ENCODE measurements at places on chromosomes 11 and 22.

DNA sequence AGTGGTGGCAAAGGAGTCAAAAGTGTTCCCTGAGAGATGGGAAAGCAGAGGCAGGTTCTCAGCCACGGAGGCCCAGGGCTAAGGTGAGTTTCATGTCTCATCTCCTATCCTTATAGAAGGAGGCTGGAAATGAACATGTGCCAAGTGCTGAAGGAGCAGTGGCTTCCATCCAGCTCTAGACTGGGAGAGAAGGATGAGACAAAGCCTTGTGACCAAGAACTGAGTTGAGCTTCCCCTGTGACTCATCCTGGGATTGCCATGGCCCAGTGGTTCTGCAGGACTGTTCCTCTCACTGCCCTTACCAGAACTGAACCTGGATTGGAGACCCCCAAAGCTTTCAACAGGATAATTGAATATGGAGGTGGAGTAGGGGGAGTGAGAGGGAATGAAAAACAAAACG is 16.7 kb upstream of the OR9Q1 start:
- H3K27me3 ChIP-seq = peaks cover 26% of the 10 kb centered on the region
- H3K36me3 ChIP-seq = no peaks in the 10 kb centered on the region
- no peaks in the 10 kb centered on the region for H3K4me1 ChIP-seq
- H3K4me3 ChIP-seq = no peak overlapping the region
- H3K27ac ChIP-seq = no peak overlapping the region

DNA sequence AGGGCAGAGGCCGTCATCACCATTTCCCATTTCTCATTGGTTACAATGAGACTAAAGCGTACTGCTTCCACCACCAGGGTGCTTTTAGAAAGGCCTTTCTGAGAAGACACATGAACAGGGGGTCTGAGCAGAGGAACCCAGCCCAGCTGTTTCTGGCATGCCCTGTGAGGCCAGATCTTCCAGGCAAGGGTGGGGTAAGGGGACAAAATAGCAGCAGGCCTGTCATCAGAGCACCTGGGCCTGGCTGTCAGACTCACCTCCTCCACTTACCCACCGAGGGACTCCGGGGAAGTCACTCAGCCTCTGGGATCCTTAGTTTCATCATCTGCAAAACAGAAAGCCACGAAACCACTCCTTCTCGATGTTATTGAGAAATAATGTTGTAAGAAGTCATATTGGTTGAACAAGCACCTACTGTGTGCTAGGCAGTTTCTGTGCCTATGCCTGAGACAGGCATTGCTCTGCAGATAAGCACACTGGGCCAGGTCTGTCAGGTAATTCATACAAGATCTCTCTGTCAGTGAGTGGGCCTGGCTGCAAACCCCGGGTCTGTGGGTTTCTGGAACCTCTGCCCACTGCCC is 8.8 kb upstream of the WNT11 start:
- no peak overlapping the region for H3K27ac ChIP-seq
- no peak overlapping the region for H3K4me3 ChIP-seq
- DNase-seq = no peak
- H3K36me3 ChIP-seq = no peaks in the 10 kb centered on the region

GRCh38 chr11:59544869-59545178 is 33.5 kb downstream of the OR4D9 start:
- no peaks in the 10 kb centered on the region for H3K27me3 ChIP-seq
- no peak for DNase-seq
- no peak overlapping the region for H3K4me3 ChIP-seq
- no peaks in the 10 kb centered on the region for H3K36me3 ChIP-seq
- no peak overlapping the region for H3K27ac ChIP-seq
- H3K4me1 ChIP-seq = peaks cover 4% of the 10 kb centered on the region

GRCh38 chr11:121437018-121437685 is 15.0 kb upstream of the SORL1 start:
- H3K27me3 ChIP-seq = no peaks in the 10 kb centered on the region
- no peak for DNase-seq
- H3K4me3 ChIP-seq = no peak overlapping the region
- H3K27ac ChIP-seq = no peak overlapping the region
- peaks cover 17% of the 10 kb centered on the region for H3K4me1 ChIP-seq

DNA sequence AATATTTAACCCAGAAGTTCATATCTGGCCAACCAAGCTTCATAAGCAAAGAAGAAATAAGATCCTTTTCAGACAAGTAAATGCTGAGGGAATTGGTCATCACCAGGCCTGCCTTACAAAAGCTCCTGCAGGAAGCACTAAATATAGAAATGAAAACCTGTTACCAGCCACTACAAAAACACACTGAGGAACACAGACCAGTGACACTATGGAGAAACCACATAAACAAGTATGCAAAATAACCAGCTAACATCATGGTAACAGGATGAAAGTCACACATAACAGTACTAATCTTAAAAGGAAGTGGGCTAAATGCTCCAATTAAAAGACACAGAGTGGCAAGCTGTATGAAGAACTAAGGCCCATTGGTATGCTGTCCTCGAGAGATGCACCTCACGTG is 311.4 kb downstream of the DYNC2H1 start:
- no peaks in the 10 kb centered on the region for H3K27me3 ChIP-seq
- no peak overlapping the region for H3K27ac ChIP-seq
- H3K36me3 ChIP-seq = no peaks in the 10 kb centered on the region
- DNase-seq = no peak
- no peaks in the 10 kb centered on the region for H3K4me1 ChIP-seq
- no peak overlapping the region for H3K4me3 ChIP-seq

- H3K27me3 ChIP-seq = peaks cover 19% of the 10 kb centered on the region
- DNase-seq = no peak
- no peak overlapping the region for H3K27ac ChIP-seq
- no peaks in the 10 kb centered on the region for H3K36me3 ChIP-seq
- no peak overlapping the region for H3K4me3 ChIP-seq
- no peaks in the 10 kb centered on the region for H3K4me1 ChIP-seq
These were observed 309.7 kb upstream of the PLET1 start for GRCh38 chr11:112570333-112570732.

- no peak overlapping the region for H3K4me3 ChIP-seq
- peaks cover 32% of the 10 kb centered on the region for H3K27me3 ChIP-seq
These were observed 17.5 kb downstream of the NECTIN1 start for GRCh38 chr11:119711476-119711875.

DNA sequence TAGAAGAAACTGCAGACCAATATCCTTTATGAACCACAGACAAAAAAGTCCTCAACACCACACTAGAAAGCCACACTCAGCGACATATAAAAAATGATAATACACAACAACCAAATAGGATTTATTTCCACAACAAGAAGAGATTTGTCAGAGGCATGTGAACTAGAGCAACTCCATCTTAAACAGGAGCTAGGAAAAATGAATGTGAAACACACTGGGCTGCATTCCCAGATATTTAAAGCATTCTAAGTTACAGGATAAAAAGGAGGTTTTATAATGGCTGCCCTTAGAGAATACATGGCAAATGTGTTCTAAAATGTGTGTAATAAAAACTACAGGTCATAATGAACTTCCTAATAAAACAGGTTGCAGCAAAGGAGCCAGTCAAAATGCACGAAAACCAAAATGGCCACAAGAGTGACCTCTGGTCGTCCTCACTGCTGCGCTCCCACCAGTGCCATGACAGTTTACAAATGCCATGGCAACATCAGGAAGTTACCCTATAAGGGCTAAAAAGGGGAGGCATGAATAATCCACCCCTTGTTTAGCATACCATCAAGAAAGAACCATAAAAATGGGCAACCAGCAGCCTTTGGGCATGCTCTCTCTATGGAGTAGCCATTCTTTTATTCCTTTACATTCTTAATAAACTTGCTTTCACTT is 21.8 kb downstream of the XKR3 start:
- no peak overlapping the region for H3K27ac ChIP-seq
- no peaks in the 10 kb centered on the region for H3K36me3 ChIP-seq
- no peaks in the 10 kb centered on the region for H3K27me3 ChIP-seq
- no peak for DNase-seq

DNA sequence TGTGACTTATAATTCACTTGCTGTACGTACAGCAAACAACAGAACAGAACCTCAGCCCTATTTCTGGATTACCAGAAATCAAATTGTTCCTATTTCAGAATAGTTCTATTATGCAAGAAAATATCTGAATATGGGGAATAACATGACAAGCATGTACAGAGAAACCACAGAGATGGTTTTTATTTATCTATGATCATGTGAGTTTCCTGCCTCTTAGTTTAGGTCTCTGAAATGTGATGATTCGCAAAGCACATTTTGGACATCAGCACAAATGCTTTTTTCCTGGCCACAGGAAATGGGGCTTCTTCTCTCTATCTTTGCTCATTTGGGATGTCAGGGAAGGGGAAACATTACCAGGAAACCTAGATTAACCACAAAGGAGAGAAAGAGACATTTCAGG is 266.7 kb upstream of the CTSC start:
- no peaks in the 10 kb centered on the region for H3K27me3 ChIP-seq
- no peak overlapping the region for H3K4me3 ChIP-seq
- H3K36me3 ChIP-seq = no peaks in the 10 kb centered on the region
- DNase-seq = no peak
- H3K27ac ChIP-seq = no peak overlapping the region

- H3K27me3 ChIP-seq = no peaks in the 10 kb centered on the region
- H3K4me3 ChIP-seq = no peak overlapping the region
- no peaks in the 10 kb centered on the region for H3K36me3 ChIP-seq
- peak; percentile 67 for DNase-seq
These were observed 1.1 kb upstream of the CD6 start for GRCh38 chr11:60970369-60970774.

DNA sequence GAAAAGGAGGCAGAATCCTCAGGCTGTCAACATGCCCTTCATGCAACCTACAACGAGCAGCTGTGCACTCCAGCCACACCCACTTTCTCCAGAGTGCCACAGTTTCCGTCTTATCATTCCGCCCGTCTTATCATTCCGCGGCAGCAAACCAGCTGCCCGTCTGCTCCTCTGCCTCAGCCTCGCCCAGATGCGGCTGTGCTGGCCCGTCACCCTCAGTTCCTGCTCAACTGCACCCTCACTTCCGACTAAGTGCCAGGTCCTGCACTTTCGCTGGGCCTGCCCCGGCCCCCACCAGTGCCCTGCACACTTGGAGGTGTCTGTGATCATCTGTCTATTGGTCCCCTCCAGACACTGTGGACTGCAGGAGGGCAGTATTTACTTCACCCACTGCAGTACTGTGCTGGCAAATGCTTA is 43.7 kb downstream of the MICAL3 start:
- no peaks in the 10 kb centered on the region for H3K36me3 ChIP-seq
- peak overlapping the region; percentile 96 for H3K27ac ChIP-seq
- H3K27me3 ChIP-seq = no peaks in the 10 kb centered on the region

GRCh38 chr11:19525276-19525675 is 187.4 kb upstream of the NAV2 start:
- peaks cover 2% of the 10 kb centered on the region for H3K4me1 ChIP-seq
- H3K4me3 ChIP-seq = no peak overlapping the region
- DNase-seq = no peak

DNA sequence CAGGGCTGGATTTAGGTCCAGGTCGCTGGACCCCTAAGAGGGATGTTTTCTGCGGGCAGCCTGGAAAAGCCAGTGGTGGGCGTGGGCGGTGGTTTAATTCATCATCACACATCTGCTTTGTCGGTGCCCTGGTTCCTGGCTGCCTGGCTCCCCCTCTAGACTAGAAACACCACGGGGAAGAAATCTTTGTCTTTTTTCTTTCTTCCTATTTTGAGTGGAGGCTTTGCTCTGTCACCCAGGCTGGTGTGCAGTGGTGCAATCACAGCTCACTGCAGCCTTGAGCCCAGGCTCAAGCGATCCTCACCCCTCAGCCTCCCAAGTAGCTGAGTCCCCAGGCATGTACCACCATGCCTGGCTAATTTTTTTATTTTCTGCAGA is 86.6 kb upstream of the LINC01488 start:
- H3K4me3 ChIP-seq = no peak overlapping the region
- no peaks in the 10 kb centered on the region for H3K4me1 ChIP-seq
- DNase-seq = no peak
- H3K27me3 ChIP-seq = no peaks in the 10 kb centered on the region

GRCh38 chr11:128351168-128351567 is 236.2 kb downstream of the ETS1 start:
- H3K36me3 ChIP-seq = no peaks in the 10 kb centered on the region
- H3K27me3 ChIP-seq = no peaks in the 10 kb centered on the region
- no peak for DNase-seq
- H3K27ac ChIP-seq = no peak overlapping the region
- H3K4me1 ChIP-seq = peaks cover 9% of the 10 kb centered on the region

GRCh38 chr22:45452565-45453379 is 39.3 kb downstream of the RIBC2 start:
- H3K4me1 ChIP-seq = no peaks in the 10 kb centered on the region
- no peak overlapping the region for H3K27ac ChIP-seq
- no peaks in the 10 kb centered on the region for H3K36me3 ChIP-seq
- no peak overlapping the region for H3K4me3 ChIP-seq
- no peak for DNase-seq

- H3K27ac ChIP-seq = peak overlapping the region; percentile 99
- H3K4me3 ChIP-seq = peak overlapping the region; percentile 100
- H3K36me3 ChIP-seq = peaks cover 7% of the 10 kb centered on the region
- H3K4me1 ChIP-seq = peaks cover 40% of the 10 kb centered on the region
These were observed 1.5 kb downstream of the EML3 start for GRCh38 chr11:62610814-62611704.

DNA sequence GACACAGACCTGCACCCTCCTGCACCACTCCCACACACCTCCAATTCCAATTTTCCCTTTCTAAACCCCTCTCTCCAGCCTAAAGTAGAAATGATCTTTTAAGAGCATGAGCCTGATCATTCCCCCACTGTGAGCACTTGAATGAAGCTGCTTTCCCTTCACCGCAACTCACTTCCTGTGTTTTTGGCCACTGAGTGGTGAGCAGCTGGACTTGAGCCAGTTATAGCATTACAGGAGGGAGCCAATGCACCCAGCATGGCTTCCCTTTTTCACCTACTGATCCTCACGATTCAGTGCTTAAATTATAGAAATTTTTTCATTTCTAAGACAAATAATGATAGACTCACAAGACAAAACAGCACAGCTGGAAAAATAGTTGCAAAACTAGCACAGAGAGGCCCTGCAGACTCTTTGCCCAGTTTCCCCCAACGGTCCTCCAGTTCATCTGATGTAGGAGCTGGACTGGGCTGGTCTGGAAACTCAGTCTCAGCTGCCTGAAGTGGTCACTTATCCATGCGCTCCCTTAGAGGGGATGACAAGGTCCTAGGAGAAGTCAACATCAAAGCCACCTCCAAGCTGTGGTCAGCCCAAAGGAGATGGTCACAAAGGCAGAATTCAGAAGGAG is 9.7 kb upstream of the APOL4 start:
- peaks cover 20% of the 10 kb centered on the region for H3K27me3 ChIP-seq
- no peaks in the 10 kb centered on the region for H3K36me3 ChIP-seq
- H3K27ac ChIP-seq = no peak overlapping the region
- H3K4me3 ChIP-seq = no peak overlapping the region

- no peak for DNase-seq
- H3K36me3 ChIP-seq = peaks cover 9% of the 10 kb centered on the region
- no peak overlapping the region for H3K4me3 ChIP-seq
- H3K27ac ChIP-seq = no peak overlapping the region
These were observed 27.0 kb downstream of the CABIN1 start for GRCh38 chr22:24037851-24038765.

GRCh38 chr11:47863189-47863897 is 15.2 kb upstream of the NUP160 start:
- peak; percentile 79 for DNase-seq
- no peaks in the 10 kb centered on the region for H3K36me3 ChIP-seq
- H3K4me1 ChIP-seq = peaks cover 28% of the 10 kb centered on the region
- no peaks in the 10 kb centered on the region for H3K27me3 ChIP-seq
- H3K27ac ChIP-seq = peak overlapping the region; percentile 97
